Fibroblast of pulmonary artery (primary cell): ENCODE measurements at places on chromosomes 5 and 9.
A peak's percentile ranks its signal among the peaks of the same experiment; 100 is the strongest.

- DNase-seq, result no peak
These were observed 252.8 kb upstream of the DAP start for GRCh38 chr5:11013793-11014192.

- no peak for DNase-seq
These were observed 40.6 kb downstream of the SH3PXD2B start for GRCh38 chr5:172413601-172414171.

DNA sequence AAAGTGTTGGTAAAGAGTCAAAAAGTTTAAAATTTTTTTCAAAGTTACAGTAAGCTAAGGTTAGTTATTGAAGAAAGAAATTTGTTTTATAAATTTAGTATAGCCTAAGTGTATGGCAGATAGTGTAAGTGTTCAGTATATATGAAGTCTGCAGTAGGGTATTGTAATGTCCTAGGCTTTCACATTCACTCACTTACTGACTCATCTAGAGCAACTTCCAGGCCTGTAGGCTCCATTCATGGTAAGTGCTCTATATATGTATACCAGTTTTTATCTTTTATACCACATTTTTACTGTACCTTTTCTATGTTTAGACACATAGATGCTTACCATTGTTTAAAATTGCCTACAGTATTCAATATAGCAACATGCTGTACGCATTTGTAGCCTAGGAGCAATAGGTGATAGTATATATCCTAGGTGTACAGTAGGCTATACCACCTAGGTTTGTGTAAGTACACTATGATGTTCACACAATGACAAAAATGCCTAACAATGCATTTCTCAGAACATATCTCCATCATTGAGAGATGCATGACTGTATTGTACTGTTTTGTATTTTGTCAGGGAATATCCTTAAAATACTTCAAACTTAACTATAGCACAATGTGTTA, 38.5 kb downstream of the CYSTM1 start:
- no peak for DNase-seq

DNA sequence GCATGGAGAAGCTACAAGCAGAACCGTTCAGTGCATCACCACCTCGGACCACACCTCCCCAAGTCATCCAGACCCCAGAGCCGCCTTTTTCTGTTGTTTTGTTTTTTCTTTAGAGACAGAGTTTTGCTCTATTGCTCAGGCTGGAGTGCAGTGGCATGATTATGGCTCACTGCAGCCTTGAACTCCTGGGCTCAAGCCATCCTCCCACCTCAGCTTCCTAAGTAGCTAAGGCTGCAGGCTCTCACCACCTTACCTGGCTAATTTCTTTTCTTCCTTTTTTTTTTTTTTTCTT, 13.5 kb upstream of the SFXN1 start:
- DNase-seq, result no peak

DNA sequence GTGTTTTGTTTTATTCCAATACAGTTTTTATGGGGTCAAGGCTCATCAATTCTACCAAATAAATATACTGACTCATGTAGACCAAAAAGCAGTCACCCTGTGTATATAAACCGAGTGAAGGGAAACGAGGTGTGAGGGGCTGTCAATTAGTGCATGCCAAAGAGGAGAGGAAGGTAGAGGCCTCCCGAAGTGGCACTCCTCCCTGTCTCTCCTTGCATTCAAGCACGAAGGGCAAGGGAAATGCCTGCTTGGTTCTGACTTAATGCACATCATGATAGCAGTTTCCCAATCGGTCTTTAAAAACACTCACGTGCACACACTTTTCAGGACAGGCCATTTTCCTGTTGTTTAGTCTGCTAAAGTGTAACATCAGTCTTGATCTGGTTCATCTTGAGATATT, 125.6 kb upstream of the SLCO6A1 start:
- no peak for DNase-seq

- DNase-seq, result no peak
These were observed 164.2 kb downstream of the FGF1 start for GRCh38 chr5:142521706-142522105.

DNA sequence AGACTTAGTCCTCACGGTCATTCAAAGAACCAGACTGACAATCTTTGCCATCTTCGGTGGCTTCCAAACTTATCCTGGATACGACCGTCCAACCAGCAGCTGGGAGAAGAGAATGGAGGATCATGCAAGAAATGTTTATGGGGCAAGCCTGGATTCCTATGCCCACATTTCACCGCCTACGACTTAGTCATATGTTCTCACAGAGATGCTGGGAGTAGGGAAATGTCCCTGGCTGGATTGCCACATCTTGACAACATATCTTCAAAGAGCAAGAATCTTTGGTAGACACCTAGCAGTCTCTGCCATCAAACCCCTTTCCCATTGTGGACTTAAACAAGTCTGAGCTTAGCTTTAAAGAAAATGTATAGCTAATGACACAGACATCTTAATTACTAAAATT, 5.0 kb downstream of the MED7 start:
- DNase-seq, result peak; percentile 7

- DNase-seq, result peak; percentile 89
These were observed 746 bp downstream of the CAST start for GRCh38 chr5:96662725-96663518.

DNA sequence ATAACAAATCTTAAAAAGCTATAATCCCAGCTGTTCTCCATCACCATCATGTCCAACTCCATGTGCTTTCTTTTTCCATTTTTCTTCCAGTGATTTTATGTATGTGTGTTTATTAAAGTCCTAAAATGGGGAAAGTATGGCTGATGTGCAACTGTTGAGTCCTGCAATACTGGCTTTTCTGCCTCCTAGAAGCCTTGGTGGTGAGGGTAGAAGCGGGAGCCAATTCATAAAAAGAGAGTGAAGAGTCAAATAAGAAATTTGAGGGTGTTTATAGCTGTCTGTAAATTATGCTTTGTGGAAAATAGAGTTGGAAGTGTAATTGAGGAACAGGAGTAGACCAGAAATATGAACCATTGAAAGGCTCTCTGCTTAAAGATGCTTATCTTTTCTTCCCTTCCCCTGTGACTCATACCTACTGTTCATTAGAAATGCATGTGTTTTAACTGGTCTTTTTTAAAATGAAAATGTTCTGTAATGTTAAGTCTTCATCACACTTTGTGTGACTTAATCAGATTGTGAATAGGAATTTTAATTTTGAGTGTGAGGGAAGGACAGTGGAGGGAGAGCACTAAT, 80.1 kb downstream of the ZCCHC7 start:
- DNase-seq, result peak; percentile 45

DNA sequence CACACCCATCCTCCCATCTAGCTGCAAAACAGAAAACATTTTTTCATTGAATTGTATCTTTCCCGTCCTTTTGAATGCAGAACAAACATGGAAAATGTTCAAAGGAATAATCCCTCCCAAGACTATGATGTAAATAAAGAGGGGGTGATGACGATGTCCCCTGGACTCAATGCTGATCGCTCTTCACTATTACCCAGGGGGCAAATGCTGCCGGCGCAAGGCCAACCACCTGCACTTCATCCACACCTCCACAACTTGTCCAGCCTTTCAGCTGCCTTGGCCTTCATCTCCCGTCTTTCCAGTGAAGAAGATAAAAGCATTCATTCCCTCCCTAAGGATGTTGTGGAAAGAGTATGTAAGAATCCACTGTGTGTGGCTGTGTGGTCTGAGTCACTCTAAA, 240.3 kb downstream of the AGTPBP1 start:
- no peak for DNase-seq

GRCh38 chr5:136242136-136242535, 49.2 kb upstream of the SMIM32 start:
- DNase-seq, result no peak

- no peak for DNase-seq
These were observed 351.7 kb downstream of the CWC27 start for GRCh38 chr5:65120371-65120967.

- DNase-seq, result no peak
These were observed 4.3 kb downstream of the NXNL2 start for GRCh38 chr9:88539246-88539645.
